ENCODE measurements at places on chromosomes 2 and 18. TPM values are rescaled to one million over a fixed set of nuclear protein-coding genes. Genes with fewer than 3 reads are reported as not detected.
A peak's percentile ranks its signal among the peaks of the same experiment; 100 is the strongest.

- peak; percentile 56 for DNase-seq
Observed at GRCh38 chr18:29307231-29307630, 1130.3 kb upstream of the CDH2 start.

GRCh38 chr2:98311771-98312545 lies 34.3 kb upstream of the CNGA3 start:
- no peak for DNase-seq

GRCh38 chr2:150548527-150548926 lies 61.1 kb upstream of the RND3 start:
- DNase-seq: peak; percentile 44

DNA sequence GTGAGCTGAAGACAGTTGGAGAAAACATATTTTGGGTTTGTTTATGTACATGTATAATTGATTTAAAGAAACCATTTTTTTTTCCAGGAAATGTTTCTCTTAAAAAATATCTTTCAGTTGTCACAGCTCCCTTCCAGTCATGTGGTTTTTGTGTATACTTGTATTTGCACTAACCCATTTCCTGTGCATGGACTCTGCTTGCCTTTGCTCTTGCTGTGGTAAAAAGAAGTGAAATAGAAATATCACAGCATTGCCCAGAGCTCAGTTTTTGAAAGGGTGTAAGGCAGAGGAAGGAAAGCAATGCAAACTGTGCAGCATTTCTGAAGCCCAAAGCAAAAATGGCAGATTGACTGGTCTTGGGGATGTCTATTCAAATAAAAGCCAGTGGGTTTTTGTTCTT lies 10.4 kb upstream of the DOCK10 start:
- no peak for DNase-seq

DNA sequence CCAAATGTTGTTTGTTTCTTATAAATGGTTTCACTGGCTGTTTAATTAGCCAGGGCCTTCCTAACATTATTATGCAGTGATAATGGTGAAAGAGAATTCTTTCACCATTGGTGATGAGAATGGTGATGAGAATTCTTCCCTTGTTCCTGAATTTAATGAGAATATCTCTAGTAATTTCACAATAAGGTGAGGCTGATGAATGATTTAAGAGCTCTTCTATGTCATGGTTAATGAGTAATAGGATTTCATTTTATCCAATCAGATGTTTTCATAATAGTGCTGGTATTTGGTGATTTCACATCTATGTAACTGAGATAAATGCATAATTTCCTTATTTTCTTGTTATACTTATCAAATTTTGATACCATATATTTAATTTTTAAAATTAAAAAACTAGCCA lies 535.7 kb upstream of the ZEB2 start:
- no peak for DNase-seq

GRCh38 chr2:136183097-136183496 lies 65.1 kb upstream of the CXCR4 start:
- DNase-seq: no peak

DNA sequence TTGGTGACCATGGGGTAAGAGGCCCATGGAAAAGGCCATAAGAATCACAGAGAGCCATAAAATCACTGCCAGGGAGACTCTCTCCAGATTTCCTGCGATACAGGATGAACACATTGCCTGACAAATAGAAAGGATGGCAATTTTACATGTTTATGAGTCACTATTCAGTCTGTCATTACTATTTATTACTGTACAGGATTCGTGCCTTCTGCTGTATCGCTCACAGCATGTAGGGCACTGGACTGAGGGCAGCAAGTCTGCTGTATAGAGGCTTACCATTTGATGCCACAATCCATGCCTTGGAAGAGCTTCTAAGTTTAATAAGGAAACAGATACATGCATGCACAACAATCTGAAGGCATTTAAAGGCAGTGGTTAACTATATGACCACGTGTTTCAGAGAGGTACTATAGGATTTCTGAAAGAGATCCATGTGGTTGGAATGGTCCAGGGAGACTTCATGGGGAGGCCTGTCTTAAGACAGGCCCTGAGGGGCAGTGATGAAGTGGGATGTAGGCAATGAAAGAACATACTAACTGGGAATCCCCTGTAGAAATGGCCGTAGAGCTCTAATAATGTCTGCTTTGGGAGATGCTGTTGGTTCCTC lies 702.4 kb upstream of the RAB6C start:
- DNase-seq: no peak

DNA sequence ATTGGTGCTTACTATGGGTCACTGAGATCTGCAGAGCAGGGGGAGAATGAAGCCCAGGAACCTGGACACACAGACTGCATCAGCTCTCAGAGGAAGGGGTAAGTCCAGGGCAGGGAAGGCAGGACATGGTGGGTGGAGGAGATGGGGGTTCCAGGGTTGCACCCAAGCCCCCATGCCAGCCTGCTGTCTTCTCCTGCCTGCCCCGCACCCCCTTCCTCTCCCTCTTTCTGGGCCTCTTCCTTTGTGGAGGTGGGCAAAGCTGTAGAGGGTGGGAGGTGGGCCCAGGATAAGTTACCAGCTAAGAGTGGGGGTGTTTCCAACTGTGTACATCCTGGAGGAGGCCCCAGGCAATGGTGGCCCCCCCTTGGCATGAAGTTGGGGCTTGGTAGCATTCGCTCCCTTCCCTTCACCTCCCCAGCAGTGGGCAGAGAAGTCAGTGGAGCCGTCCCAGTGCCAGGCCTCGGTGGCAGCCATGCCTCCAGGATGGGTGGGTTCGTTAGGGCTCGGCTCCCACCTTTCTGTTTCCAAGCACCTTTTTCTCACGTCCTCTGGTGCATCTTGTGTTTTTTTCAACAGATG lies 132.2 kb downstream of the CLIP4 start:
- no peak for DNase-seq

DNA sequence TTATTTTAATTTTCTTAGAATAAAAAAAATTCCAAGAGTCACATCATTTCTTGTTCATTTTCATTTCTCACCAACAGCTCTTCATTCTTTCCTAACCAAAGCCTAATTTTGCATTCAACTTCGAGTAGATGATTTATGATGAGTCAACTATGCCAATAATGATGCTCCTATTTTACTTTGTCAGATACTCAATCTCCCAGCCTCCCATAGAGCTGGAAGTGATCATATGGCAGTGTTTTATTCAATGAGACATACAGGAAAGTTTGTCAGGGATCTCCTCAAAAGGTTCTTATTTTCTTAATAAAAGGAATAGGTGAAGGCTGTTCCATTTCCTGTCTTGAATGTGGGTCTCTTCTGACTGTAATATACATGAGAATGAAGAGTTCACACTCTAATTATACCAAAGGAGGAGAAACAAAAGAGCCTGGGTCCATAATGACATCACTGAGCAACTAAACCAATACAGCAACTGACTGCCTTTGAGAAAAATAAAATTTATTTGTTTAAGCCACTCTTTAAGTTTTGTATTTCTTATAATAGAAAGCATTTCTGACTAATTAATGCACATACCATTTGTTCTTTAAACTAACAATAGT lies 231.2 kb upstream of the CYP26B1 start:
- no peak for DNase-seq

GRCh38 chr2:131055169-131056065 lies 37.8 kb downstream of the FAM168B start:
- no peak for DNase-seq

UGT1A4 gene
- not detected for total RNA-seq

GALNT14 gene
- under 0.01 TPM for total RNA-seq

All from fibroblast of villous mesenchyme (primary cell).